NCI-H748 treated with DMSO at 0.1 percent for 48 hours (cell line): ENCODE measurements at places on chromosomes 1 and 21.

- DNase-seq, result no peak
Observed at GRCh38 chr1:244006381-244006901, 44.6 kb upstream of the ZBTB18 start.

DNA sequence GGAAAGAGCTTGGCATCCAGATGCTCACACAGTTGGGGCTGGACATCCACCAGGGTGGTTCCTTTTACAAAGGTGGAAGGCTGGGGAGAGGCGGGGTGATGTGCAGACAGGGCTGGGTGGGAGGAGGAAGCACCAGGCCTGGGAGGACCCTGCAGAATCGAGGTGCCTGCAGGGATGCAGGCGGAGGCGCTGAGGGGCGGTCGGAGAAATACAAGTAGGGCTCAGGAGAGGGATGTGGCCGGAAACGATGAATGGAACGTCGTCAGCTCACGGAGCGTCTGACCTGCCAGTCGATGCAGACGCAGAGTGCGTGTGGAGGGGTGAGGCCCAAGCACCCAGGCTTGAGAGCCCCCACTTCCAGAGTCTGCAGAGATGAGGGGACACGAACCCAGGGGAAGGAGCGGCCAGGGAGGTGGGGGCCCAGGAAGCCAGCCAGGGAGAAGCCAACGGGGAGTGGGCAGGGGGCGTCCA is 63.4 kb downstream of the TRIM11 start:
- no peak for DNase-seq

- no peak for DNase-seq
Observed at GRCh38 chr21:34800797-34801518, 132.2 kb downstream of the CLIC6 start.

GRCh38 chr1:158112994-158113758 is 67.5 kb upstream of the CD1D start:
- no peak for DNase-seq

DNA sequence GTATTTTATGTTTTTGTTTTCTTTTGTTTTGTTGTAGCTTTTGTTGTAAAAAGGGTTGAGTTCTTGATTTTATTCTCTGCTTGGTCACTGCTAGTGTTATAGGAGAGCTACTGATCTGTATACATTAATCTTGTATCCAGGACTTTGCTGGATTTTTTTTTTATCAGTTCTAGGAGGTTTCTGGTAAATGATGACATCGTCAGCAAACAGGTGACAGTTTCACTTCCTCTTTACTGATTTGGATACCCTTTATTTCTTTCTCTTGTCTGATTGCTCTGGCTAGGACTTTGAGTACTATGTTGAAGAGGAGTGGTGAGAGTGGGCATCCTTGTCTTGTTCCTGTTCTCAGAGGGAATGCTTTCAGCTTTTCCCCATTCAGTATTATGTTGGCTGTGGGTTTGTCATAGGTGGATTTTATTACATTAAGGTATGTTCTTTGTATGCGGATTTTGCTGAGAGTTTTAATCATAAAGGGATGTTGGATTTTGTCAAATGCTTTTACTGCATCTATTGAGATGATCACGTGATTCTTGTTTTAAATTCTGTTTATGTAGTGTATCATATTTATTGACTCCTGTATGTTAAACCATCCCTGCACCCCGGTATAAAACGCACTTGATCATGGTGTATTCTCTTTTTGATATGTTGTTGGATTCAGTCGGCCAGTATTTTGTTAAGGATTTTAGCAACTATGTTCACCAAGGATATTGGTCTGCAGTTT is 905.7 kb downstream of the LTN1 start:
- no peak for DNase-seq

DNA sequence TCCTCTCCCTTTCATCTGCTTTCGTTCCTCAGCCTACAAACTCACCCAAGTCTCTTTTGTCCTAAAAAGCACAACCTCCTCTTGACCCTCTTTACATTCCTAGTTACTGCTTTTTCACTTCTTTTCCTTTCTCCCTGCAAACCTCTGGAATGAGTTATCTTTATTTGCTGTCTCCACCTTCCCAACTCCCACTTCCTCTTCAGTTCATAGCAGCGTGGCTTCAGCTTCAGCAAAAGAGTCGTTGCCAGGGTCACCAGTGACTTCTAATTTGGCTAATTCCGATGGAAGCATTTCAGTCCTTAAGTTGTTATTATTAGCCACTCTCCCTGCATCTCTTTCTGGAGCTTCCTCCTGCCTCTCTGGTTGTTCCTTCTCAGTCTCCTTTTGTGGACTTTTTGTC is 6.2 kb upstream of the TMEM54 start:
- no peak for DNase-seq

- DNase-seq, result no peak
Observed at GRCh38 chr21:45306832-45307571, 19.3 kb upstream of the POFUT2 start.

GRCh38 chr21:31517664-31518414 is 141.7 kb upstream of the SOD1 start:
- no peak for DNase-seq

- no peak for DNase-seq
Observed at GRCh38 chr1:175400766-175401165, 208.2 kb upstream of the KIAA0040 start.

GRCh38 chr1:164803366-164803765 is 244.4 kb downstream of the PBX1 start:
- no peak for DNase-seq

DNA sequence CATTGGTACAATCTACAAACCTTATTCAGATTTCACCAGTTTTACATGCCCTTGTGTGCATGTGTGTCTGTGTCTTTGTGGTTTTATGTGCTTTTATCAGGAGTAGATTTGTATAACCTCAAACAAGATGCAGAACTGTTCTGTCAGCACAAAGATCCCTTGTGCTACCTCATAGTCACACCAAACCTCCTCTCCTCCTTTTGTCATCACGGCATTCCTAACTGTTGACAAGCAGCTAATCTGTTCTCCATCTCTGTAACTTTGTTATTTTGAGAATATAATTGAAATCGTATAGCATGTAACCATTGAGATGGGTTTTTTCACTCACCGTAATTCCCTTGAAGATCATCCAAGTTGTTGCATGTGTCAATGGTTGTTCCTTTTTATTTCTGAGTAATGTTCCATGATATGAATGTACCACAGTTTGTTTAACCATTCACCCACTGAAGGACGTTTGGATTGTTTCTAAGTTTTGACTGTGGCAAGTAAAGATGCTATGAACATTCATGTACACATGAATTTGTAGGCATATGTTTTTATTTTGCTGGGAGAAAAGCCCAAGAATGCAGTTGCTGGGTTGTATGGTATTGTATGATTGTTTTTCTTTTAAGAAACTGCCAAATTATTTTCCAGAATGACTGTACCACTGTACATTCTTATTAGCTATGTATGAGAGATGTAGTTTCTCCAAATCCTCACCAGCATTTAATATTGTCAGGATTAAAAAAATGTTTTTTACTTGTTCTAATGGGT is 78.1 kb upstream of the B3GALT2 start:
- DNase-seq, result no peak

GRCh38 chr1:19333587-19334354 is 21.6 kb downstream of the SLC66A1 start:
- DNase-seq, result no peak

DNA sequence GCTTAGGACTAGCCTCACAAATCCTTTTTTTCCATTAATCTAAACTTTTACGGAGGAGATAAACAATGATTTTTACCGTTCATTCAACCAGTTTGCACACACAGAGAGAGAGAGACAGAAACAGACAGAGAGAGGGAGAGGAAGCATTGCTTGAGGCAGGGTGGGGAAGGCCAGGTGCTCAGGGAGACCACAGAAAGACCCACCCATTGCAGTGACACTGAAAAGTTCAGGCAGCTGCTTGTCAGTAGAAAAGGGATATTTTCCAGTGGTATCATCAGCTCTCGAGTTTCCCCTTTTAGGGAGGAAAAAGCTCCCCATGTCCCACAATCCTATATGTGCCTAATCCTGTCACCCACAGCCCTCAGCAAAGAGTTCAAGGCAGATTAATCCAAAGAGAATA is 27.2 kb downstream of the TCP10L start:
- DNase-seq, result no peak

DNA sequence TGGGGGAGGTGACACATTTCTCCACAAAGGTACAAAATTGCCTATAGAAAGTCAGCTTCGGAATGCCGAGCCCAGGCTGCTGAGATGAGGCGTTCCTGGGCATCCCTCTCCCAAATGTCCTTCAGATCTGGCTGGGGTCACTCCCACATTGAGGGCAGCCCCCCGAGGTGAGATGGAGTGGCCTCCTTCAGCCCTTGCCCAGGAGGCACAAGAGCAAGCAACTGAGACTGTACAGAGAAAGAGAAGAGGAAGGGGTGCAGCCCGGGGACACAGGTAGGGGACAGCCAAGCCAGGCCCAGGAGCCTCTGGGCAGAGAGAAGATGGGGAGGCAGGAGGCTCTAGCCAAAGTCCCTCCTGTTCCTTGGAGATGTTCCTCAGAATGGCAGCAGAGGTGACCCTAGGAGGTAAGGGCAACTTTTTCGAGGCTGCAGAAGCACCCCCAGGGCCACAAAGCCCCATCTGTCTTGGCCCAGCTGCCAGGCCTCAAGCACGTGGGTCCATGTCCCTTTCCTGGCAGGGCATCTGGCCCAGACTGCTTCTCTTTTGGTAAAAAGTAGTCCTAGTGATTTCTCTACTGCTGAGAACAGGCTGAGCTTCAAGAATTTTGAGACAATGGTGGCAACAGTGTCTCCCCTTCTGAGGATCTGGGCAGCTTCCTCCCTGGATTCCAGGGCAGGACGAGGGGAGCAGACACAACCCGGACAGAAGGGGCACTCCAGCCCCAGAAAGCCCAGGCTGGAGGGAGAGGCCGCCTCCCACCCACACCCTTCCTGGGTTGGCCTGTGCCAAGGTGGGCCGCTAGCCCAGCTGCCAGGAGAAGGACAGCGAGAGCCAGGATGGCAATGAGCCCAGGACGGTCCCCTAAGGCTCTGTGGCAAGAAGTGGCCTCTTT is 68.0 kb downstream of the LRRN2 start:
- DNase-seq, result no peak

DNA sequence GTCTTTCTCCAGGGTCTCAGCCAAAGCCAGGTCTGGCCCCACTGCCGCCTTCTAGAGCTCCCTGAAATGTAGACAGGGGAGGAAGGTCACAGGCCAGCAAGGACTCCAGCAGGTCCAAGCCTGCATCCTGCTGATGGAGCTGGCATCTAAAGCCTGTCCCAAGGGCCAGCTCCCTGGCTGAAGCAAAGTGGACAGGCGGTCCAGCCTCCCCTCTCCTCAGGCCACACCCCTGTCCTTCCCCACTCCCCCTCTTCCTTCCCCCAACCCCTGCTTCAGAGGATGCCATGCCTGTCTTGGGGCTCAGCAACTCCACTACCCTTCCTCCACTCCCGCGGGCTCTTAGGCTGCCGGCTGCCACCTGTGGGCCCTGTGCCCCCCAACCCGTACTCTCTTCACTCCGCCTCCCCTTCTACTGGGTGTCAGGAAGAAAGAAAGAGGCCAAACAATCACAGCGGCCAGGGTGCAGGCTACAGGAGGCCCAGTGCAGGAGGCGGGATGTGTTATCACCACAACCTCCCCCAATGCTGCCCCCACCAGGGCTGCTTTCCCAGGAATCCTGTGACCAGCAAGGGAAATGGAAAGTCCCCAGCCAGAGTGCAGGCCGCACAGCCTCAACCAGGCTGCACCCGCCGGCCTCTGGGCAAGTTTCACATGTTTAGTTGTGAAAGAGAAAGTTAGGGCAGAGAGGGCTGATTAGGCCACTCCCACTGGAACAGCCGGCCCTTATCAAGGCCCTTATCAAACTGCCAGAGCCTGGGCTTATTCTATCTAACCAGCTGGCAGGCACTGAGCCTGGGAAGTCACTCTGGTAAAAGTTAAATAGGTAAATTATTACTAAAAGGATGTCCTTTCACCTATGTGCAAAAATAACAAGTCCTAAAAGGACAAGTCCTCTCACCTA is 34.1 kb downstream of the ACOT7 start:
- DNase-seq, result no peak

DNA sequence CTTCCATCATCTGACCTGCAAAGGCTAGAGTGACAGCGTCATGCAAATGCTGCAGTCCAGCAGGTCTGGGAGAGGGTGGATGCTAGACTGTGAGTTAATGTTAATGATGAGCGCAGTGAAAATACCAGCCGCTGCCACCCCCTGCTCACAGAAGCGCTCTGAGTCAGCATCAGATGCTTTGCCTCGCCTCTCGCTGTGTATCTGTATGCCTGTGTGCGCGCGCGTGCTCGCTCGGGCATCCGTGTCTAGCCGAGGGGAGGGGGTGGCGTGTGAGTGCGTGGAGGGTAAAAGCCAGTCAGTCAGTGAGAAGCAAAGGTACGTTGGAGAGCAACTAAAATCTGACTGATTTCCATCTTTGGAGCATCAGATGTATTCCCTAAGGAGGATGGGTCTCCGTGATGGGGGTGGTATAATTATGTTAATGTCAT is 858.7 kb downstream of the USP25 start:
- peak; percentile 1 for DNase-seq

DNA sequence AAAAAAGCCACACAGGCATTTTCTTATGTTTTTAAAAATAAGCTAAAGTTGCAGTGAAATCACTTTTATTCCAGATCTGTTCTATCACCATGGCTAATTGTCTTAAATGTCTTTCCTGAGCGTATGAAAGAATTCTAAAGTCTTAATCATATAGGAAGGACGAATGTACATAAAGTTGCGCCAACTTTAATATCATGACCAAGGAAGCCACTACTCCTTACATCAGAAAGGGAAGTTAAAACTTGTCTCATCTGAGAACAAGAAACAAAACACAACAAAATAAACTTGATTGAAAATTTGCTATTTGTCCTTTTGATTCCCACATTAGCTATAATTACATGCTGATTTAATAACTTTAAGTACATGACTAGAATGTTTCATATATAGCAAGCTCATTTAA is 26.5 kb downstream of the CNIH4 start:
- no peak for DNase-seq

DNA sequence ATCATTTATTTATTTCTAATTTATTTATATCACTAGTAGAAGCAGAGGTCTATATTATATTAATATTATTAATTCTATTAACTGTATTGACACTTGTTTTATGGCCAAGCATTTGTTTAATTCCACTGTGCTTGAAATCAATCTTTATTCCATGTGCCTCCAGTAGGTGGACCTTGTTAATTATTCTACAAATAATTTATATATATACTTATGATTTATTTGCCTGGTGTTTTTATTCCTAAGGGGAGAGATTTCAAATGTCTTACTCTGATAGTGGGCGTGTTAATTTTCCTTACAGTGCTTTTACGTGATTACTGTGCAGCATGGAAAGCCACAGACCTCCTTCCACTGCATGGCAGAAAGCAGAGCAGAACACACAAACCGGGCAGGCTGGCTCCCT is 17.5 kb upstream of the OR6N2 start:
- no peak for DNase-seq
